ENCODE measurements at places on chromosomes 12 and 14.

- no peak for DNase-seq
These were observed 35.9 kb downstream of the ALDH1L2 start for GRCh38 chr12:105048315-105048714.

DNA sequence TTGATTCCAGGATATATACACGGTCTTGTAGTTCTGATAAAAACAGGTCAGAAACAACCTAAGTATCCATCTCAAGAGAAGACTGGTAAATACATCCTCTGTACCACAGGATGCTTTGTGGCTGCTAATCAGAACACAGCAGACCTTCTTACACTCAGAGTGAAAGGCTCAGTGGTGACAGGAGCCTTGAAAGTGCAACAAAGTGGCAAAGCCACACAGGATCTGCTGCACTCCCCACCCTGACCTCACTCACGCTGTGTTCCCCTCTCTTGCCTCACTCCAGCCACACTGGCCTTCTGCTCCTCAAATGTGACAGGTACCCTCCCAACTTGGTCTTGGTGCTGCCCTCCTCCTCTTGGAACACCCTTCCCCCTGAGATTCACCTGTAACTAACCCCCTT lies 98.1 kb upstream of the GRIP1 start:
- DNase-seq = peak; percentile 86

DNA sequence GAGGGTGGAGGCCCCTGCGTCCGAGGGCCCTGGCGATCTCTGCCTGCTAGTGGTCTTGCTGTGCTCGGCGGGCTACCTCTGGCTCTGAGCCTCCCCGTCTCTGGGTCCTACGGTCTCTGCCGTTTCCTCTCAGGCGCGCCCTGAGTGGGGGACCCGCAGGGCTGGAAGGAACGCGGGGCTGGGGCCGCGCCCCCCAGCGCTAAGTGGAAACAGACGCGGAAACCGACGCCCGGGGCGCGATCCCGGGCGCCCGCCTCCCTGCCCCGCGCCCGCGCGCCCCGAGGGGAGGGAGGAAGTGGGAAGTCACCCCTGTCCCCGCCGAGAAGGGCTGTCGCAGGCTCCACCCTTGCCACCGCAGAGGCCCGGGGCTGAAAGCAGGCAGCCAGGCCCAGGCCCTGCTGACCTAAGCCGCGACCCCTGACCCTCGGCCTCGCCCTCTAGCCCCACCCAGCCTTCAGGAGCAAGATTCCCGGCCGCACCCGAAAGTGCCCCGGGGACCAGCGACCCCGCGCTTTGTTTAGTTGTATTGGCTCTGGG lies 831 bp downstream of the CRIP1 start:
- DNase-seq = no peak

GRCh38 chr12:5776091-5776490 lies 169.0 kb downstream of the ANO2 start:
- no peak for DNase-seq

DNA sequence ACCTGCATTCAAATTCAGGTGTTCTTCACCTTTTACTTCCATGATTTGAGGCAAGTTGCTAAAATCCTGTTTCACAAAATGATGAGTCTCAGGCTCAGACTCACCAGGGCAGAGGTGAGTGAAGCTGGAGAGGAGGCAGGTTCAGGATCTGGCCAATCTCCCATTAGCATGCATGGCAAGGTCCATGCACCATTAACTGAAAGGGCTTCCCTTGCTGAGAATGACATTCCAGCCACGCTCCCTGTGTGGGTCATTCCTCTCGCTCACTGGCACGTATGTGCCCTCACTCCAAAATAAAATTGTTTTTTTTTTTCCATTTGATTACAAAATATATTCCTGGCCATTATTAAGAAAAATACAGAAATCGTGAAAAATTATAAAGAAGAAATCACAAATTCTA lies 257.6 kb downstream of the C12orf75 start:
- DNase-seq = no peak

GRCh38 chr12:114481200-114481535 lies 75.2 kb upstream of the TBX5 start:
- DNase-seq = no peak

DNA sequence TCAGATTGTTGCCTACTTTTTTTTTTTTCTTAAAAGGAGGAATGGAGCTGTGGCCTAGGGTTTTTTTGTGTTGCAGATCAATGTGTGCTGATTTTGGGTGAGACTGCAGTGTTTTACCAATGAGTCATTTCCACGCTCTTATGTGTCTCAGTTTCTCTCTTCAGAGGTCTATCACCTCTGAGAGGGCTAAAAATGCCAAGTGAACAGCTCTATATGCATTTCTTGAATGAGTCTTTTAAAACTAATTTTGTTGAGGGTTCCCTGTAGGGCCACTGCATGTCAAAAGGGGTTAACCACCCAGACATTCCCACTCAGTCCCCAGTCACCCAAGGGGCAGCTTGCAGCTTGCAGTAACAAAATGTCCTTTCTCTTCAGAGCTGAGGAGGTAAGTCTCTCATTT lies 24.3 kb upstream of the GLIPR1L2 start:
- no peak for DNase-seq

- no peak for DNase-seq
These were observed 93.5 kb downstream of the PPP1R12A start for GRCh38 chr12:79841248-79841877.

DNA sequence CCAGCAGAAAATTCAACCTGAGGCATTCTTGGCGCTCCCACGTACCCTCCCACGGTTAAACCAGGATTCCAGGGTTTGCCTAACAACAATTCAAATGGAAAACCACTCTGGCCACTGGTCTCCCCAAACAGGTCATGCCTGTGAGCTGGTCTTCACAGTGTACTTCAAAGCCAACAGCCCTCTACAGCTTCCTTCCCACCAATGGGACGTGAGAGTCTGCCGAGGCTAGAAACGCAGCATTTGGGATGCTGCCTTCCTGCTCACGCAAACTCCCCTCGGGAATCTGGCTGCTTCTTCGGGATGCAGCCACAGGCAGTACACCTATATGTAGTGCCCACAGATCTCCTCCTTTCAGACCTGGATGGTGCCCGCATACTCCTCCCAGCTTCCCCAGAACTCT lies 149.1 kb downstream of the KLHL28 start:
- no peak for DNase-seq

DNA sequence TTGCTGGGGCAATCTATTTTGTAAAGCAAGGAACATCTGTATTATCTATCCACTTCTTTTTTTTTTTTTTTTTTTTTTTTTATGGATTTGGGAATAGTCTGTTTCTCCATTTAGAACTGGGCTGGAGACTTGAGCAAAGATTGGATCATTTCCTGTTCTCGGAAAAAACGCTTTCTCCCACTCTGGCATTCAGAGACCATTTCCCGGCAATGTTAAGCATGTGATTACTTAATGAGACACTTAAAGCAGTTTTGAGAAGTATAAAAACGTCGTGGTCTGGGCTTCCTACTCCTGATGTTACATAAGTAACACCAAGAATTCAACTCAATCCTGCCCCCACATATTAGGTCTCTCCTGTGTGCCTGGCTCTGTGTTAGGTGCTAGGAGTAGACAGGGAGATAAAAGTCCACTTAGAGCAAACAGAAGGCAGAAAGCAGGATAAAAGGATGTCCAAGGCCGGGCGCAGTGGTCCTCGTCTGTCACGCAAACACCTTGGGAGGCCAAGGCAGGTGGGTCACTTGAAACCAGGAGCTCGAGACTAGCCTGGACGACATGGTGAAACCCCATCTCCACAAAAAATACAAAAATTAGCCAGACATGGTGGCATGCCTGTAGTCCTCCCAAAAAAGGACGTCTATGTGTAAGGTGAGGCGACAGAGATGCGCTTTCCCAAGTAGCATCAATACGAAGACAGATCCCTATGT lies 152.1 kb upstream of the GSC start:
- DNase-seq = no peak

DNA sequence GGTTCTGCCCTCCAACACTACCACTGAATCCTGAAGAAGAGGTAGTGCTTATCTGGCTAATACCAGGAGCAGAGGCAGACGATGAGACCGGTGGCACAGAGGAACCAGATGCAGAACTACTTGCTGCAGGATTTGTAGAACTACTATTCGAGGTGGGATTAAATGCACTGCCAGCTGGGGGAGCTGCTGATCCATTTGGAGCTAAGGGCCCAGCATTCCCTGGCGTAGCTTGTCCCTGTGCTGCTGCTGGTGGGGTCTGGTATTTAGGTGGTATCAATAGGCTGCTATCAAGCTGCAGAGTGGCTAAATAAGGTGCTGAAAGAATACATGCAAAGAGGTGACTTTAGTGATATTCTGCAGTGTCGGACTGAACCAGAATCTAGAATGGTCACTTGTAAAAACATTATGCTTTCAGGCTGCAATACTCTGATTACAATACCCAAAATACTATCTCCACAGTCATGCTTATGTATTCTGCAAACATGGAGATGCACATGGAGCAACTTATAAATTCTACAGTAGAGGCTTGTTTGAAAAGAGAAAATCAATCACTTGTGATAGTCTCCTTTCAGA lies 294.2 kb downstream of the MED13L start:
- DNase-seq = no peak

GRCh38 chr12:33000016-33000415 lies 103.4 kb upstream of the PKP2 start:
- DNase-seq = no peak

GRCh38 chr12:6771091-6771495 lies 1.2 kb upstream of the LAG3 start:
- no peak for DNase-seq

DNA sequence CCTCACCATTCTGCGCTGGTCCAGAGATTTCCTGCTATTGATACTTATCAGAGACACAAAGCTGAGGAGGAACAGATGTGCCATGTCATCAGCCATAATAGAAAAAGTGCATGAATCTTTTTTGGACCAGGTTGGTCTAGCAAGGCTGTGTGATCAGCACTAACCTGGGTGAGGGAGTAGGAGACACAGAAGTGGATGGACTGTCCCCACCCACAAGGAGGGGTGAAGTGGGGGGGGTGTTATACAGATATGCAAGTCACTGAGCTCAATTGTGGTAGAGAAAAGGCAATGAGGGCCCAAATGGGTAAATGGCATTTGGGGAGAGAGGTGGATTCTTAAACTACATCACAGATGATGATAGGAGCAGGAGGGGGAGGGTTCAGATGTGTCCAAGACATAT lies 123.0 kb downstream of the SAMD4A start:
- no peak for DNase-seq

DNA sequence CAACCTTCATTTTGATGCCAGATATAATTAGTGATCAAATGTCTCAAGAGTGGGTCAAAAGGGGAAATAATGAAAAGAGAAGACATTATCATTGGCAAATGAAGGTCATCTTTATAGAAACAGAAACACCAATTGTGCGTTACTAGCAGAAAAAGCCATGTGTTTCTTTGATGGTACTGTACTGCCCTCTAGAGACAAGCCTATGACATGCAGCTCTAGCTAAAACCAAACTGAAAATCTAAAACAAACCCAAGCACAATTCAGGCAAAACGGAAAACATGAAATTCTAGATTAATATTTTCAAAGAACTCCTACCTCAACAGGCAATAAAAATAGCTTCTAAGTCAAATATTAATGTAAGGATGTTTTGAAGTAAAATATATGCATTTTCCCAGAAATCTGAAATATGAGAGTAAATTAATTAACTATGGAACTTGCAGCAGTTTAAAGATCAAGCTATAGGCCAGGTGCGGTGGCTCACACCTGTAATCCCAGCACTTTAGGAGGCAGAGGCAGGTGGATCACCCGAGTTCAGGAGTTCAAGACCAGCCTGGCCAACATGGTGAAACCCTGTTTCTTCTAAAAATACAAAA lies 115.4 kb downstream of the KLHL28 start:
- DNase-seq = peak; percentile 55

GRCh38 chr12:56546680-56547079 lies 25.1 kb downstream of the RBMS2 start:
- no peak for DNase-seq

- peak; percentile 32 for DNase-seq
These were observed 20.0 kb downstream of the AMDHD1 start for GRCh38 chr12:95963096-95963495.

DNA sequence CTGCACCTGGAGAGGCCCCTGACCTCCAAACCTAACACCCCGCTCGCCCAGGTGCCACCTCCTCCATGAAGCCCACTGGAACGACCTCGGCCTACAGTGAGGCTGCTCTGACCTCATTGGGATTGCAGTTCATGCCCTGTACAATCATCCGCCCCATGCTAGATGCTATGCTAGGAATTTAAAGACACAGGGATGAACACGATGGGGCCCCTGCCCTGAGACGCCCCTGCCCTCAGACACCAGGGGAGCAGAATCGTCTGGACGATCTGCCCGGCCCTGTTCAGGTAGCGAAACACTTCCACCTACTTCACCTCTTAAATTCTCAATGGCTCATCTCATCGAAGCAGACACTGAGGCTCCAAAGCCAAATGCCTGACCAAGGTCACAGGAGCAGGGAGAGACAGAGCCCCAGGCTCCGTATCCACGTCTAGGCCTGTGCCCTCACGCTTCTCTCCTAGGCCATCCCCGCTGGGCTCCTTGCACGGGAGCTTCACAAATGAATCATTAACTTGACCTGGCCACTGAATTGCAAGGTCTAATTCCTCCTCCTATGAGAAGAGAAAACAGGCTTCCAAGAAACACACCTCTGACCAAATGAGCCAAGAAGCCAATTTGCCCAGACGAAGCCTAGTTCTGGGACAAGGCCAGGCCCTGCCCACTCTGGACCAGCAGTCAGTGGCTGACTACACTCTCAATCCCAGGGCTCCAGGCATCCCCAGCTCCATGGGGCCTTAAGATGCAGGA lies 35.2 kb downstream of the SCARB1 start:
- DNase-seq = no peak

DNA sequence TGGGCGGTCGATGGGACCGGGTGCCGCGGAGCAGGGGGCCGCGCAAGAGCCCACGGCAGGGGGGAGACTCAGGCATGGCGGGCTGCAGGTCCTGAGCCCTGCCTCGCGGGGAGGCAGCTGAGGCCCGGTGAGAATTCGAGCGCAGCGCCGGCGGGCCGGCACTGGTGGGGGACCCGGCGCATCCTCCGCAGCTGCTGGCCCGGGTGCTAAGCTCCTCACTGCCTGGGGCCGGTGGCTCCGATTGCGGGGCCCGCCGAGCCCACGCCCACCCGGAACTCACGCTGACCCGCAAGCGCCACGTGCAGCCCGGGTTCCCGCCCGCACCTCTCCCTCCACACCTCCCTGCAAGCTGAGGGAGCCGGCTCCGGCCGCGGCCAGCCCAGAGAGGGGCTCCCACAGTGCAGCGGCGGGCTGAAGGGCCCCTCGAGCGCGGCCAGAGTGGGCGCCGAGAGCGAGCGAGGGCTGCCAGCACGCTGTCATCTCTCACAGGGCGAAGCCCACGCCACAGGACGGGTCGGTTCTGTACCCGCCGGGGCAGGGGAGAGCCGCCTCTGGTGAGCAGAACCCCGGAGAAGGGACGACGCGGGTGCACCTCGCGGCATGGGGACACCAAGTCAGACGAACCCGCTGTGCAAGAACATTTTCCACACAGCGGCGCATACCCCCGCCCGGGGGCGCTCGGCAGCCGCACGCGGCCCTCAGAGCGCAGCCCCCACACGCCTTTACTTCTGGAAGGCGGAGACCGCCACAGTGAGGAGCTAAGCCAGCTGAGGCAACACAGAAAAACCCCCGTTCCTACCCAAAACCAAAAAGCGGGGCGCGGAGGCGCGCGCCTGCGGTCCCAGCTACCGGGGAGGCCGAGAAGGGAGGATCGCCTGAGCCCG lies 1.2 kb upstream of the SIVA1 start:
- DNase-seq = no peak
